ENCODE measurements at places on chromosomes 11 and 22.

DNA sequence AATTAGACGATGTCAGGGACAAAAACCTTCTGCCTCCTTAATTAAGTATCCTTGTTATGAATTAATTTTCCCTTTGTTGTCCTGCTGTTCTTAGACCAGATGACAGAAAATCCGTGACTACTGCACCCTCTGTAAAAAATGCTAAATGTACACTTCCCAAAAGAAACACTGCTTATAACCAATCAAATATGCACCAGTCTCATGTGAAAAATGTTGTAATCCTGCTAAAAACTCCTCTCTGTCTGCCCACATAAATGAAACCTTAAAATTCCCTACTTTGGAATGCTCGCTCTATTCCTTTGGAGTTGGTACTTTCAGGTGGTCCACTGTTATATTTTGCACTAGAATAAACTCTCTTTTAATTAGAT, 366.8 kb upstream of the CCDC179 start:
- DNase-seq: no peak

DNA sequence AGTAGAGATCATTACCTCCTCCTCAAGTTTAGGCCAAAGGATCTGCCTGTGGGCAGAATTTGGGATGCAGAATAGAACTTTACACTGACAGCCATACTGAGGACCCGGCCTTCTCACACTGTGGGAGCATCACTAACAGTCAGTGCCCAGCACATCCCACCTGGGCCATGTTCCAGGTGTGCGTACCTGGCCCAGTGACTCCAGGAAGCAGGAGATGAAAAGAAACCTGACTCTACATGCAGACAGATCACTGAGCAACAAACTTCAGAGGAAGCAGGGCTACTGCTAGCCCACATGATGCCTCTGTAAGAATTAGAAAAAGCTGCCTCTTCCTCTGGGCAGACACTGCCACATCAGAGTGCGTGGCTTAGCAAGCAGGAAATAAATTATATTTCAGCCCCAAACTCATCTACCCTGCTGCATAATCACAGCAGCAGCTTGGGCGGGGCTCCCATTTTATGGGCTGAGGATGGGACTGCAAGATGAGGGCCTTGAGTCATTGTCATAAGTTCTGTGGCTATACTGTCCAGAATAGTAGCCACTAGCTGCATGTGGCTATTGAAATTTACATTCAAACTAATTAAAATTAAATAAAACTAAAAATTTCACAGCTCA, 6.0 kb upstream of the LMO2 start:
- no peak for DNase-seq

DNA sequence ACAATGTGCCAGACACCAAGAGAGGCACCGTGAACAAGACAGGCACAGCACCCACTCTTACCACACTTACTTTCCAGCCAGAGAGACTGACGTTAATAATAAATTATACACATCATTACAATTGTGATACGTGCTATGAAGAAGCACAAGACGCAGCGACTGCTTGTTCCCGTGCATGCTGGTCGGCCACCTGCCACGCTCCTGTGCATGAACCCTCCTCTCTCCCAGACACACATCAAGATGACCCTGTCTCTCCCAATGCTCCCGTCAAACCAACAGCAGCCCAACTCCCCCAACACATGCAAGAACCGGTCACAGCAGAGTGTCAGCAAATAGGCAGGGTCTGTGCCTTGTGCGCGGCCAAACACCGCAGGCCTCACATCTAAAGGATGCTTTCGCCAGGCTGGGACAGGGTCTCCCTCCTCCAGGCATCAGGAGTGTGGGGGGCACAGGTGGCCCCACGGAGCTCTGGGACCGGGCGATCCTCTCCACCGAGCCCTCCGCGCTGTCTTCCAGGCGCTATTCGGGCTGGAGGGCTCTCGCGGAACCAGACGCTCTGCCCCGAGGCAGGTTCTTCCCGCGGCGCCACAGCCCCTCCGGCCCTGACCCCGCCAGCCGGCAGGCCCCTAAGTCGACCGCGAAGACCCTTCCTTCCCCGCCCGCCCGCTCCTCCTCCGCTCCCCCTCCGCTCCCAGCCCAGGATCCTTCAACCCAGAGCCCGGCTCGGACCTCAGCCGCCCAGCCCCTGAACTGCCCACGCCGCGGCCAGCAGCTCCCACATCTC, 533 bp downstream of the SERGEF start:
- DNase-seq: peak; percentile 39

DNA sequence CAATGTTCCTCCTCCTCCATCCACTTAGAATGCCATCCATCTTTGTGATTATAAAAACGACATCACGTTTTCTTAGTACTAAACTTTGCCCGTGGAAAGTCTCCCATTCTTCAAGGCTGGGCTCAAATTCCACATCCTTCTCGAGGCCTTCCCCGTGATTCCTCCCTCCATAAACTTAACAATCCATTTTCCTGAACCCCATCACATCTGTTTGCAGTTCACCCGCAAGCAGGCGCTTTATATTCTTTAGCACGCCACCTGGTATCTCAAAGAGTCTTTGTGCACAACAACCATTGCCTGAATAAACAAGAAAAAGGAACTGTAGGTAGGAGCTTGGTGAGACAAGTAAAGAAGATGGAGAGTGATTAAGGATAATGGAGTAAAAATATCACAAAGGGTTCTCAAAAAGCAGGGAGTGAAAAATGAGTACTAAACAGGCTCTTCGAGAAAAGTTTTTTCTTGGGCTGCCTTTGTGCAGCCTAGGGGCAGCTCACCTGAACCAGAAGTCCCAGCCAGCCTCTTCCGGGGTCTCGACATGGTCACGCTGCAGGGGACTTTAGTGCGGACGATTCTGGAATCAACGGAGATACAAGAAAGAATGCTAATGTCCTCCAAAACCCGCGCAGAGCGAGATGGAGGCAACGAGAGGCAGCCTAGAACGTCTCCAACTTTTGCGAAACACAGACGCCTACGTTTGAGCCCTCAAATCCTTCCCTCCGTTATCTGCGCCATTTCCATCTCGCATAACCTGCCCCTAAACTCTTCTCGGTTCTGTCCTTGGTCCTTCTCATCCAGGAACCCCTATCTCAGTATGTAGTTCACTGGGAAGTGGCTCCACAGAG, 585 bp downstream of the THYN1 start:
- peak; percentile 17 for DNase-seq

GRCh38 chr22:39117585-39118191, 20.6 kb downstream of the APOBEC3H start:
- DNase-seq: peak; percentile 50

Data from HT-29 (cell line).